Mammary epithelial cell (primary cell): ENCODE measurements at places on chromosomes 6 and 20. TPM values are rescaled to one million over a fixed set of nuclear protein-coding genes. Genes with fewer than 3 reads are reported as not detected.

Gene ANGPT4
- polyA plus RNA-seq: 0.01 TPM

Gene PNLDC1
- polyA plus RNA-seq: not detected

Gene OPN5
- not detected for polyA plus RNA-seq

Gene HAO1
- not detected for polyA plus RNA-seq

Gene HECA
- 5.7 TPM for polyA plus RNA-seq

Gene DAAM2
- 0.02 TPM for polyA plus RNA-seq

Gene OVOL2
- 6.1 TPM for polyA plus RNA-seq

Gene MMS22L
- 9.8 TPM for polyA plus RNA-seq

Gene HMGN3
- 25.2 TPM for polyA plus RNA-seq

Gene MEP1A
- polyA plus RNA-seq: 0.12 TPM

Gene CRISP3
- not detected for polyA plus RNA-seq

Gene ERVFRD-1
- polyA plus RNA-seq: not detected

Gene TNFAIP3
- 12.2 TPM for polyA plus RNA-seq

Gene OR2J1
- not detected for polyA plus RNA-seq

Gene WFDC10B
- polyA plus RNA-seq: not detected

Gene SLC17A9
- 0.09 TPM for polyA plus RNA-seq

Gene SLC25A27
- 3.5 TPM for polyA plus RNA-seq

Gene TCEA2
- polyA plus RNA-seq: 15.6 TPM

Gene ELOVL4
- polyA plus RNA-seq: 4.7 TPM

Gene APOM
- 3.5 TPM for polyA plus RNA-seq

Gene FAM83C
- not detected for polyA plus RNA-seq

Gene TTLL9
- 0.02 TPM for polyA plus RNA-seq

Gene SNAI1
- 0.02 TPM for polyA plus RNA-seq

Gene TRAPPC3L
- 0.18 TPM for polyA plus RNA-seq

Gene GMDS
- polyA plus RNA-seq: 19.0 TPM

Gene DZANK1
- 2.0 TPM for polyA plus RNA-seq

Gene LTA
- not detected for polyA plus RNA-seq

Gene TREML2
- 0.07 TPM for polyA plus RNA-seq

Gene FAM209B
- 0.22 TPM for polyA plus RNA-seq

Gene FOXP4
- polyA plus RNA-seq: 5.7 TPM

Gene PLG
- not detected for polyA plus RNA-seq

Gene CDC25B
- polyA plus RNA-seq: 45.8 TPM
